Activated T-cell treated with anti-CD3 and anti-CD28 coated beads, Interleukin-2, amount 50 U/mL, for 48 hours (primary cell): ENCODE measurements at places on chromosomes 13 and 19.

DNA sequence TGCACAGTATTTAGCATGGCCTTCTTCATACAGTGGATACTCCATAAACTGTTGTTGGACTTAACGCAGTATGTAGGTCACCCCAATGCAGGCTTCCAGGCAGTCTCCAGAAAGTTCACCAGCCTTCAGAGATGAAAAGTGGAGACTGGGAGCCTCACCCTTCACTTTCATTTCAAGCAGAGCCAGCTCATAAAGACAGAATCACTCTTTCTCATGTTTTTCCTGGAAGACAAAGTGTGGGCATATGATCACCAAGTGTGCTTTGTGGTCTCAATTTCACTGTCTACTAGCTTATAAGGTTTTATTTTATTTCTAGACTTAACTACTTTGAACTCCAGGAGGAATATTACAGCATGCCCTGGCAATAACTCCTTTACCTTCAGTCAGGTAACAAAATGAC lies 26.3 kb upstream of the TNFSF11 start:
- no peak for DNase-seq

DNA sequence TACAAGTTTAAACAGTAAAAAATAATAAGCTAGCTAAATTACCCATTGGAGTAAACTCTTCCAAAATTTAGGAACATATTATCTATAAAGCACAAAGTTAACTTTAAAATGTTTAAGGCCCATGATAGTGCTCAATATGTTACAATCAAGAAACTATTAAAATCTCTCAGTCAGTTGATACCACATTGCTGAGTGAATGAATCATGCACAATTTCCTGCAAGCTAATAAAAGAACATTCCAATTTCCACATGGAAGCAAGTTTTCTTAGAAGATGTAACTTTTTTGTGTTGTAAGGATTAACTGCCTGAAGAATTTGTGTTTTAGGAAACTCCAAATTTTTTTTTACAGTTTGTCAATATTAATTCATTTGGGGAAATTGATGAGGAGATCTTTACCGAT lies 666.6 kb downstream of the SLITRK1 start:
- no peak for DNase-seq

DNA sequence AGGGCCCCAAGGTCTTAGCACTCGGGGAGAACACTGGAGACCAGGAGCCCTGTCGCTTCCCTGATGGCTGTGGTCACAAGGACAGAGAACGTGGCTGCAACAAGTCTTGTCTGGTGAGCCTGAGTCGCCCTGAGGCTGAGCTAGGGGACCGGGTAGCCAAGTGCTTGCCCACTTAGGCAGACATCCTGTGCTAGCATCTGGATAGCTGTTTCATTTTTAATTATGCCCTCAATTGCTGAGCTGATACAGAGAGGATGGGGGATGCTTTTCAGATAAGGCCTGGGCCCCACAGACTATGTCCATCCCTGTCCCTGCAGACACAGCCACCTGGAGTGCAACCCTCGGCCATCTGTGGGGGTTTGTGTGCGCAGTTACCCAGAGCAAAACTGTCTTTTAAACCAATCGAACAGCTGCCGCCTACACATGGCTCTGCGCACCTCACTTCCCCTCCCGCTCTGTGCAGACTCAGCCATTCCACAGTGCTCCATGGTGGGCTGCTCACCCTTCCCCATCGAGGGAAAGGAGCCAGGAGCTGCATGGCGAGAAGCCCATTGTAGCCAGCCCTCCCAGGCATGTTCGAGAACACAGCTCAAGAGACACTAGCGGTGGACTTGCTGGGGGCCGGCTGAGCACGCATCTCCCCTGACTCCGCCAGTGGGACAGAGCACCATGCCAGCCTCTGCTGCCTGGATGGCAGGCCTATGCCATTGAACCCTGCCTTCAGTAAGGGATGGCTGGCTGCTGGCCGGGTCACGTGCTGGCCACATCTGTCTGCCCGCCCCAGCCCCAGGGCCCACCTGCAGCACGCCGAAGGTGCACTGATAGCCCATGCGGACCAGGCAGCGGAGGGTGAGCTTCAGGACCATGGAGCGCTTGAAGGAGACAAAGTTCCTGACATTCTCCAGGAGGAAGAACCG lies 19.4 kb upstream of the EIF3G start:
- no peak for DNase-seq

GRCh38 chr13:22369840-22370239 lies 699.0 kb downstream of the FGF9 start:
- DNase-seq = no peak

DNA sequence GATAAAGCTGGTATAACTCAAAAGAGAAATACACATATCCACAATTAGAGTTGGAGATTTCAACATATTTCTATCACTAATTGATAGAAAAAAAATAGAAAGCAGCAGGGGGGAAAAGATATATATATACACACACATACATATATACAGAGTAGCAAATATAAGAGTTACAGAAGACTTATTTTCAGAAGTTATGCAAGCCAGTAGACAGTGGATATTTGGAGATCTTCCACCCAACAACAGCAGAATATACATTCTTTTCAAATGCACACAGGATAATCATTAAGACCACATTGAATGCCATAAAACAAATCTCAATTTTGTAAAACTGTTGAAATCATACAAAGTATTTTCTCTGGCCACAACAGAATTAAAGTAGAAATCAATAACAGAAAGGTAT lies 192.8 kb downstream of the LACC1 start:
- DNase-seq = no peak

GRCh38 chr13:51177188-51177587 lies 45.0 kb upstream of the FAM124A start:
- DNase-seq = no peak

- DNase-seq = no peak
Measured at GRCh38 chr19:46124638-46125115, at the start of gene IGFL3. Gene IGFL3, minus strand, starts transcription at chr19:46124688. Its CDS starts 39 bp downstream, at chr19:46124649.

- no peak for DNase-seq
Measured at GRCh38 chr13:71820699-71821098, 46.3 kb downstream of the DACH1 start.

DNA sequence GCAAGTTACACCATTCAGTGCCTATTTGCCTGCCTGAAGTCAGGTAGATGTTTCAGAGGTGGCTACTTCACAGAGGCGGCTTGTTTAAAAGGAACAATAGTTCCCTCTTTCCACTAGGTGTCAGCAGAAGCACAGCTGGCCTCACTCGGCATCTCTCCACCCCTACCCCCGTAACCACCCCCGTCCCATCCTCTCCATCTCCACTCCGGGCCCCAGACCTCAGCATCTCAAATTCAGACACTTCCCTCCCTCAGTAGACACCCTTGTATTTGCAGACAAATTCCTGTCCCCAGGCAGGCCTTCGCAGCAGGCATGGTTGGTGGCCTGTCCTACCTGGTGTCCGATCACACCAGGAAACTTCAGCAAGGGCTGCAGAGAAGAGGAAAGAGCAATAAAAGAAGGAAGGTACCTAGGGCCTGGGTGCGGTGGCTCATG lies 9.1 kb upstream of the DPP9 start:
- DNase-seq = peak; percentile 63

DNA sequence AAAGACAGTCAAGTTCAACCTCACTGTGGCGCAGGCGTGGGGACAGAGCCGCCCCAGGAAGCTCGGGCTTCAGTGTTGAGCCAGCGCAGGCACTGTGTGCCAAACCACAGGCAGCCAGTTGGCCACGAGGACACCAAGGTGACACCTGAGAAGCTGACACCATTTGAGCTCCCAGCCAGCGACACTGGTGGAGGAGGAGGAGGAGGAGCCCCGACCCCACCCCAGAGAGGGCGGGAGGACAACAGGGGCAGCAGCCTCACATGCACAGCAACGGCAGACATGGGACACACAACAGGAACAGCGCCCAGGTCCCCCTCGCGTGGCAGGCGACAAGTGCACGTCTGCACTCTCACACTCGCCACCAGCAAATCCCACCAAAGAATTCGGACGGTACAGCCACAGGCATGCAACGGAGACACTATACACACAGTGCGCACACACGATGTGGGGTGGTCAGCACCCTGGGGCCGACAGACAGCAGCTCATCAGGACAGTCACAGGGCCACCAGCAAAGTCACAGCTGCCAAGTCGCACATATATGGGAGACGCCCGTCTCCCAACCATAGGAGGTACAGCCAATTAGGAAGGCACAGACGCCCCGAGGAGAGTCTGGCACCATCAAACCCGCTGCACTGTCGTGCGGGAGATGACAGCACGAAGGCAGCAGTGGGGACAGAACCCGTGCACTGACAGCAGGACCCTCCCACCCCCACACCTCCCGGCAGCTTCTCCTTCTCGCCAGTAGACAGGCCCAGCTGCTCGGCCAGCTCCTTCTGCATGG lies 3.4 kb downstream of the EIF3G start:
- peak; percentile 52 for DNase-seq

- DNase-seq = no peak
Measured at GRCh38 chr19:18456974-18457373, 19.0 kb upstream of the ISYNA1 start.
